Fibroblast of mammary gland (primary cell): ENCODE measurements at places on chromosomes 5 and 9.

- no peak for DNase-seq
These were observed 62.1 kb upstream of the FANCC start for GRCh38 chr9:95379630-95380029.

DNA sequence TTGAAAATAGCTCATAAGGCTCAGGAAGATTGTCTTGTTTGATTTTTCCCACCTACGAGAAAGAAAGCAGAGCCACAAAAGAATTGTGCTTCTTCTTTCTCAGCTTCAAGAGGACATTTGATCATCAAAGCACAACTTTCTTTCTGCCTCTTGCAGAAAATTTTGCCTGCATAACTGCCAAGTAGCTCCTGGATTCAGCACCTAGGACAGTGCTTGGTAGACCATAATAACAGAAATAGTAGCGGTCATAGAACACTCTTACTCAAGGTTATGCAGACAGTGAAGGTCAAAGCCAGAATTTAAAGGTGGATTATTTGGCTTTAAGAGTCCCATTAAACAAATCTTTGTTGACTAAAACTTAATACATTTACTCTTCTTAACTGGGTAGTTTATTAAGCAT is 594.7 kb upstream of the CCNG1 start:
- DNase-seq: no peak

DNA sequence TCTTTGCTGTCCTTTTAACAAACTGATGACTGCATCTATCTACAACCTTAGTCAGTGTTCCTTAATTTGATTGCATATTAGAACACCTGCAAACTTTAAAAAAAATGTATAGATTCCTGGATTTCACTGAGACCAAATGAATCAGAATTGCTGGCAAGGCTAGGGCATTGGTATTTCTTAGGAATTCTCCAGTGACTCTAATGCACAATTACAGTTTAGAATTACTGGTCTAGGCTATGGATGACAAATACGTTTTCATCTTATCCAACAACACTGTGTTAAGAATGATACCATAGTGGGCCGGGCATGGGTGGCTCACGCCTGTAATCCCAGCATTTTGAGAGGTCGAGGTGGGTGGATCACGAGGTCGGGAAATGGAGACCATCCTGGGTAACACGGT is 545.9 kb upstream of the RIOK2 start:
- no peak for DNase-seq

GRCh38 chr9:130172161-130172857 is at the start of gene NCS1:
Gene NCS1 (plus strand): TSS chr9:130172404. CDS start chr9:130172664, 260 bp downstream.
- DNase-seq: peak; percentile 44

DNA sequence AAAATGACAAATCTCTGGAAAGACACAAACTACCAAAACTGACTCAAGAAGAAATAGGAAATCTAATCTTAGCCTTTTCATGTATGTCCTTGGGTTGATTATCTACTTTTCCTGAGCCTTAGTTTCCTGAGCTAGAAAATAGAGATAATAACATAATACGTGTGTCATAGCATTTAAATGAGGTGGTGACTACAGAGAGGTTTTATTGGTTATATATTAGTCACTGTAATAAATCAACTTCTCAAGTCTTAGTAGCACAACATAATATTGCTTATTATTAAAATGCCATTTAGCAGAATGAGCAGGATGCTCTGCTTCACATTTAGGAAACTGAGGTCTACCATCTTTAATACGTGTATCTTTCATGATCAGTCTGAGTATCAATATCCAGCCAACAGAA is 7.1 kb upstream of the PJA2 start:
- DNase-seq: peak; percentile 30

GRCh38 chr9:113737517-113738271 is 138.4 kb upstream of the ZNF618 start:
- DNase-seq: peak; percentile 67

GRCh38 chr9:116005205-116005604 is 148.4 kb upstream of the PAPPA start:
- no peak for DNase-seq

DNA sequence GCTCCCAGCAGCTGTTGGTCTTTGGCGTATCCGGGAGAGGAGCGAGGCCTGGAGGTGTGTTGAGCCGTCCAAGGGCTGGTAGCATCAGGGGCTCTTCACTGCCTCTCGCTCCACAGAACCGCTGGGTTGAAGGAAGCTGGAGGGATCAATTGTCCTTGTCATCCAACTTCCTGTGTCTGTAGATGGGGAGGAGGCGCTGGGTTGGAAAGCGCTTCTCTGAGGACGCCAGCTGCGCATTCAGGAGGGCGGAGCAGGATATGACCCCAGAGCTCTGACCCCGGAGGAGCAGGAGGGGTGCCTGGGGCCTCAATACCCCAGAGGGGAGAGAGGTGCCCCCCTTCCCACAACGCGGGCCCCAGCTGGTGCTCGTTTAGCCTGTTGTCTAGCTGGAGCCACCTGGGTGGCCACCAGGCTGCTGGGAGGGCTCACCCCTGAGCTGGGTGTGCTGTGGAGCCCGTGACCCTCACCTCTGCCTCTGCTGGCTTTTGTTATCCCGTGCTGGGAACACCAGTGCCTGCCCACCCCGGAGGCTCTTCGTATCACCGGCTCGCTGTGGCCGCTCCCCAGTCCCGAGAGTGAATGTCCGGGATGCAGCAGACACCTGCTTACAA is 2.0 kb upstream of the DBH start:
- no peak for DNase-seq

- DNase-seq: peak; percentile 97
These were observed 28.6 kb upstream of the SELENOP start for GRCh38 chr5:42840269-42840668.

- no peak for DNase-seq
These were observed 455.6 kb upstream of the ACTBL2 start for GRCh38 chr5:57938174-57938557.

DNA sequence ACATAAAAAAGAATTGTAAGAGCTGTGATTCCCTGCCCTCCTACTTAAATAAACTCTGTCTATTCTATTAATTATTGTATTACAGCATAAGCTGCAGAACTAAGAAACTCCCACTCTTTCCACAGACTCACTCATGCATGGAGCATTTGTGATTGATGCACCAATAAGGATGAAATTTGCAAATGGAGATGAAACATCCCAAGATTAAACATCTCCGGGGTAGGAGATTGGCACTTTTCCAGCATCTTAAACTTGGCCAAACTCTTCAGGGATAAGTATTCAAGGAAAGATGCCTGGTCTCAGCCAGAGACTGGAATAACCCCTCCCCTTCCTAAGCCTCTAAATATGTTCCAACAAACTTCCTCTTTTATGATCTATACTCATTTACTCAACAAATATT is 472.0 kb downstream of the ACTL7B start:
- peak; percentile 35 for DNase-seq

GRCh38 chr9:72474676-72475075 is 46.7 kb upstream of the TMC1 start:
- no peak for DNase-seq

- peak; percentile 37 for DNase-seq
These were observed 796 bp downstream of the LNPEP start for GRCh38 chr5:96936431-96937320.

DNA sequence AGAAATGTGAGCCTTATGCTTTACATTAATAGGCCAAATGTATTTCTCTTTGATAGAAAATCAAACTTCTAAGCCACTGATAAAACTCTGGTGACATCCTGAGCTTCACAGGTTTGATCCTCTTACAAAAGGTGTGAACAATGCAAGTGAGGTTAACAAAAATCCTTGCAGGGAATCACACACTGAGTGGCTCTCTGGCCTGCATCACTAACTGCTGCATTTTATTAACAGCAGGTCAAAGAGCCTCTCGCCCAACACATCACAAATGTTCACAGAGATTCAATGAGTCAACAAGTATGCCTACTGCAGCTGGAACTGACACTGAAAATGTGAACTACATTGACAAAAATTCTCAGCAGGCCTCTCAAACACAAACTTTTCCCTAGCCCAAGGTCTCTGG is 122.3 kb downstream of the SEMA5A start:
- peak; percentile 63 for DNase-seq

DNA sequence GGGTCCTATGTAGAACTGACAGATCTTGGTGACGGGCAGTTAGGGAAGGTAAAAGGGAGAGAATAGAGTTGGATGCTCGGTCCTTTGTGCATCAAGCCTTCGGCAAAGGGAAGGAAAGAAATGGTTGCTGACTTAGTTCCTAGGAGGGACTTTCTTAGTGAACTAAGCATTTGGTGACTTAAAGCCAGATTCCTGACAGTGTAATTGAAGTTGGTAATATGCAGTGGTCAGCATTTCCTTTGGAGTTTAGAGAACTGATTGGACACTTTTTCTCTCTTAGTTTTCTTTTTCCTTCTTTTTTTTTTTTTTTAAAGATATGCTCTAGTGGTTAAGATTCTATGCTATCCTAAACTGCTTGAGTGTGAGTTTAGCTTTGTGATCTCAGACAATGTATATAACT is 2.3 kb downstream of the CLTA start:
- DNase-seq: no peak

GRCh38 chr9:127837346-127837745 is 17.1 kb downstream of the ENG start:
- peak; percentile 54 for DNase-seq

GRCh38 chr9:69527454-69527853 is 144.7 kb downstream of the APBA1 start:
- DNase-seq: no peak

DNA sequence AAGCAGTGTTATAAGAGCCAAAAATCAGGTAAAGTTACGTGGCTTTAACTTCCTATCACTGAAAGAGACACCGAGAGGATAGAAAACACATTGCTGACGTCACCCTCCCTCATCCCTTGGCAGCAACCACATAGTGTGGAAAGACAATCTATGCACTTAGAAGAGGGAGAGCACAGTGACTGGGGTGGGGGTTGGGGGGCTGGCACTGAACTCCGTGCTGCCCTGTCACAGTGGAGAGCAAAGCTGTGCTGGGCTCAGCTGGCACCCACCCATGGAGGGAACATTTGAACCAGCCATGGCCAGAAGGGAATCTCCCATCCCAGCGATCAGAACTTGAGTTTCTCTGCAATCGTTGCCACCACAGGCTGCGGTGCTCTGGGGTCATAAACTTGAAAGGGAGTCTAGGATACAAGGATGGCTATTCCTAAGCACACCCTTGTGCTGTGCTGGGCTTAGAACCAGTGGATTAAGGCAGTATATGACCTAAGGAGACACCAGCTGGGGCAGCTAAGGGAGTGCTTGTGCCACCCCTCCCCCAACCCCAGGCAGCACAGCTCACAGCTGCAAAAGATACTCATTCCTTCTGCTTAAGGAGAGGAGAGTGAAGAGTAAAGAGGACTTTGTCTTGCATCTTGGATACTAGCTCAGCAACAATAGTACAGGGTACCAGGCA is 73.4 kb downstream of the KIAA0825 start:
- DNase-seq: no peak

DNA sequence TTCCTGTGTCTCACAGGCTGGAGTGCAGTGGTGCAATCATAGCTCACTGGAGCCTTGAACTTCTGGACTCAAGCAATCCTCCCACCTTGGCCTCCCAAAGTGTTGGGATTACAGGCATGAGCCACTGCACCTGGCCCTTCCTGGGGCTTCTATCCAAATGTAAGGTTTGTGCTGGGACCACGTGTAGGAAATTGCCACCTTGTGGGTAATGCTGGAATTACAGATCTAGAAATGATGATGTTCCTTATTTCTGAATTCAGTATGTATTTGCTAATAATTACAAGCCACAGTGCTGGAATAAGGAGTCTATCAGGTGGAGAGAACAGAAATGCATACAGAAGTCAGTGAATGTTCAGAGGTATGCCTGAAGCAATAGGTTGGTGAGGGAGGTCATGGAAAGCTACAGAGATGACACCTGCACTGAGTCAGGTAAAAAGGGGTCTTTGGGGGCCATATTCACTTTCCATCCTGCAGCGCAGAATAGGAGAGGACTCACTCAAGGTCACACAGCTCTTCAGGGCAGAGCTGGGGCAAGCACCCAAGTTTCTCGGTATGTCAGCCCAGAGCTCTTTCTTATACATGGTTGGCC is 8.8 kb upstream of the IGFBPL1 start:
- peak; percentile 49 for DNase-seq

- DNase-seq: no peak
These were observed 275.2 kb upstream of the PCSK5 start for GRCh38 chr9:75615284-75615683.

GRCh38 chr9:125774106-125774505 is 26.9 kb downstream of the PBX3 start:
- DNase-seq: no peak

DNA sequence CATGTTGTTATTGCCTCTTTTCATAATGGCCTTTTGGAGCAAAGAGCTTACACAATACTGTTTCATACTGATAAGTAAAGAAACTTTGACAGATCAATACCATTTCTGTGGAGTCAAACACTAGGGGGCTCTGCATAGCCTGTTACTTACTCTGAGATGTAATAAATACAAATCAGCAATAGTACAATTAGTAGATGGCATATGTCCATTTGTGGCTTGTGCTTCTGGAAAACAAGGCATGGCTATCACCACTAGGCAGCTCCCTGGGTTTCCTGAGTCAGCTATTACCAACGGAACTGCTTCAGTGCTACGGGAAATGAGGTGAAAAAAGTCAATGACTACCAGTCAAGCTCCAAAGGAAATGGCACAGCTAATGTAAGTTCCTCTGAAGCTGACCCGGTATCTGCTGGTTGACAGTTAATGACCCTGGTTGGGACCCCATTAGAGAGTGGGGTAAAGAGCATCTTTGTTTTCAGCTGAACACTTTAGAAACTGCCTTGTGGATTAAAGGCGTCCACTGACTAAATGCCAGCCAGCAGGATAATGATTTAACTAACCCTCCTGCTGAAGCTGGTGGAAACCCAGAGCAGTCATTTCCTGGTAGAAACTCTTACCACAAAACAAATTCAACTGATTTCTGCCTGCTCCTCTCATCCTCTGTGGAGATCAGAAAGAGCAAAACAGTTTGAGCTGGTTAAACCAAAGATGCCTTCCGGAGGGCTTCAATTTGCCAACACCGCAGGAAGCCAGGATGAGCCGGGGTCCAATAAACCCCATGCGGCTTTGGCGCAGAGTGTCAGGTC is 69.0 kb upstream of the FAM169A start:
- peak; percentile 75 for DNase-seq

GRCh38 chr9:14317667-14318320 is 3.9 kb upstream of the NFIB start:
- DNase-seq: no peak

DNA sequence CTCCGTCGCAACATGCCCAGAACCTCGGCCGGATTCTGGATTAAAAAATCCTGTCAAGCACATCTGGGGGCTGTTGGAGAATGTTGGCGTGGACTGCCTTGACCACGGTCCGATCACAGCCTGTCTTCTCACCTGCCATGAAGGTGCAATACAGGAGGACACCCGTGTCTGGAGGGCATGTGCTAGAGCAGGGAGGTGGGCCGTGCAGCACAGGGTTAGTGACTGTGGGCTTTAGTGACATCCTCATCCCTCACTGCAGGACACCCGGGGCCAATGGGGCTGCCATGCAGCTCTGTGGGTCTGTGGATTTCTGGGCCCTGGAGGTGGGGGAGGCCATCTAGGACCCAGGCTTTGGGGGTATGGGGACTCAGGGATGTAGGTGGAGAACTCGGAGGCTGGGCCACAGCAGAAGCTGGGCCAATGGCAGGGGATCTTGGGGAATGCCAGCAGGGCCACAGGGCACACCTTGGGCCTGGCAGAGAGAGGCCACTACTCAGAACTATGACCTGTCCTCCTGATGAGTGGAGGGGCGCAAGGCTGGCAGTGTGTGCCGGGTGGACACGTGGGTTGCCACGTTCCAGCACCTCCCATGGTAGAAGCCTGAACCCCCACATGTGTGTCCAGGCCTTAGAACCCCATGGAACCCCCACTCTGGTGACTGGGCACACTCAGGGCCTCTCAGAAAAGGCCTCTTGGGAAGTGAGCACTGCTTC is 23.3 kb downstream of the ZDHHC11B start:
- DNase-seq: no peak

- no peak for DNase-seq
These were observed 96.7 kb upstream of the CHD1 start for GRCh38 chr5:99025298-99026045.
